ENCODE measurements at places on chromosomes 3 and 15.

DNA sequence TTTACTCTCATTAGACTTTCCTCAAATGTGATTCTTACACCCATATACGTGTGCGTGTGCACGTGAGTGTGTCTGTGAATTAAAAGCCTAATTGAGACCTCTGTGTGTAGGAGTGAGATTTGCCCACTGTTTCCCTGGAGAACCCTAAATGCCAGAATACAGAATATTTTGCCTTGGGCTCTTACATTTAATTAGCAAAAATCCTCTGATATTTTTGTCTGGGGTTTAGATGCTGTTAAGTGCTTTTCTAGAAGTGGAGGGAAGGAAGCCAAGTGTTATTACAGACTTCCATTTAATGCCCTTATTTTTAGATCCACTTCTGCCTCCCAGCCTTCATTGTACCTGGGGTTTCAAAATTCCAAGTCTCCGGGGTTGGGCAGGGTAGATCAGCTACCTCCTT, 17.8 kb downstream of the ZNF35 start:
- no peak for DNase-seq

DNA sequence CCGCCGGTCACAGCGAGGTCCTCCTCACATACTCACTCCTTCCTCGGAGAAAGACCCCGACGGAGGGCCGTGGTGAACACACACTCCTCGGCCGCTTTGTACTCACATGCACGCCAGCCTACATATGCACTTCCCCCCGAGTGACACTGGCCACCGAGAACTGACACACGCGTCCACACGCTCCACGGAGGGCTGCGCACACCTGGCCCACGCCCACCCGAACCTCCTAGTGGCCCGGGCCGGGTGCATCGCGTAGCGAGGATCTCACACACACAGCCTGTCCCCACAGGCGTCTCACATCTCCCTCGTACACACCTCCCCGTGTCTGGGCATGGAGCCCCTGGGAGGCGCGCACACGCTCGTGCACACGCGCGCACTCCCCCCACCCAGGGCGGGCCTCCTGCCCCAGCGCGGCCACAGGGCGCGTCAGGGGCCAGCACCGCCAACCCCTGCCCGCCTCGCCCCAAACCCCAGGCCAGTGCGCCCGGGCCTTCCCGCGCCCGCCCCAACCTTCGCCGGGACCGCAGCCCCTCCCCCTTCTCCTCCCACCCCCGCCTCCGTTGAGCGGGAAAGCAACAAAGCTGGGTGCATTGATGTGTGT, 411 bp upstream of the C3orf70 start:
- no peak for DNase-seq

- DNase-seq: no peak
Measured at GRCh38 chr3:158152186-158152585, 42.3 kb downstream of the RSRC1 start.

GRCh38 chr15:66725464-66725785, 23.4 kb downstream of the SMAD6 start:
- DNase-seq: no peak

DNA sequence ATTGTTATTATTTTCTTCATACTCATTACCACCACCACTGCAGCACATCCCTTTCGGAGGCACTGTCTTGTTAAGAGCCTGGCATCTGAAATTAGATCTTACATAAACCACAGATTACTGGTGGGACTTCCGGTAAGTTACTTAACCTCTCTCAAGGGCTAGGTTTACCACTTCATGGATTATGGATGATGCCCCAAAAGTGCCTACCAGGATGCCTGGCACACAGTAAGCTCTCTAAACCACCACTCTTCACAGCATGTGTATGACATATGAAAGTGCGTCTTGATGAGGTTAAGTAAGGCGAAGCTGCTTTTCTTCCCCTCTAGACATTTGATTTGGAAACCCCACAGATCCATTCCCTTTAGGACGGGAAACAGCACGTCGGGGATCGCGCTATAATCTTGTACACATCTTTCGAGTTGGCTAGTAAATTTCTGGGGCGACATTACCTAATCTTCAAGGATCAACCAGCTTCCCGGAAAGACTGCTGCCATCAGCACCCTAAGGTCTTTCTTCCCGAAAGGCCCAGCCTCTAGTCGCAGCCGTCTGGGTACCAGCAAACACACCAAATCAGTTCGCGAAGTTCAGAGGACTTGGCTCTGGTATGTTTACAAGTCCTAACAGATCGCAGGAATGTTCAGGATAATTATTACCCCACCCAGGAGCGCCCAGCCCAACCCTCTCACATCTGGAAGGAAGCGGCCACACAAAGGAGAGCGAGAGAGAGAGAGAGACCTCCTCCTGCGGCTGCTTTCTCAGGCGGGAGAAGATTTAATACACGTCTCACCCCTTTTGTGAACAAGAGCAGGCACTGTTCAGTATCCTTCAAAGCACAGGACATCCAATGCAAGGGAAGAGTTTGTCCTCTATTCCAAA, 155.1 kb upstream of the FRMD4B start:
- DNase-seq: no peak

DNA sequence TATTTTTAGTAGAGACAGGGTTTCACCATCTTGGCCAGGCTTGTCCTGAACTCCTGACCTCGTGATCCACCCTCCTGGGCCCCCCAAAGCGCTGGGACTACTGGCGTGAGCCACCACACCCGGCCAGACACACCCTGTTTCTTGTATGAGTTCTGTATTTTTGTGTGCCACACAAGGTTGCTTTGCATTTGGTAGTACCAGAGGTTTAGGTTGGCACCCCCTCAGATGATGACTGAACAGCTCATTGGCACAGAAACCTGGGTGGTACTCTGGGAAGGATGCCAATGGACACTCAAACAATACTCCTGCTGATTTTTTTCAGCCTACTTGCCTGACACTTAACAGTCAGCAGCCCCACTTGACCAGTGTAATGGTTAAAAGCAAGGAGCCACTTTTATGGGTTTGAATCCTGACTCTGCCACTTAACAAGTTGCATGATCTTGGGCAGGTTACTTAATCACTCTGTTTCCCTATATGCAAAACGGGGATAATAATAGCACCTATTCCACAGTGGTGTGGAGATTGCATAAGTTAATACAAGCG, 39.2 kb upstream of the BCL2A1 start:
- no peak for DNase-seq

DNA sequence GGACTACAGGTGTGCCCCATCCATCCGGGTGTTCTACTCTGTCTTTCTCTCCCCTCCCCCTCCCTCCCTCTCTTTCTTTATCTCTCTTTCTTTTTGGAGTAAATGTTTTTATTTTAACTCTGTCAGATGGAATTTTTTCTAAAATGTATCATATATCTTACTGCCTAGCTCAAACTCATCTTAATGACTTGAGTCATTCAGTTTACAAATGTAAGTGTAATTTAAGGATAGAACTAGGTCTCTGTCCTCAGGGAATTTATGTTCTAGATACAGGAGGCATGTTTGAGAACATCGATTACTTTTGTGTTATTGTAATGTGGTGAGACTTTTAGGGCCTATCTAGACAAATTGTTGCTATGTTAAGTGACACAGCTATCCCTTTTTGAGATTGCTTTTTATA, 3.5 kb downstream of the TBC1D23 start:
- no peak for DNase-seq

DNA sequence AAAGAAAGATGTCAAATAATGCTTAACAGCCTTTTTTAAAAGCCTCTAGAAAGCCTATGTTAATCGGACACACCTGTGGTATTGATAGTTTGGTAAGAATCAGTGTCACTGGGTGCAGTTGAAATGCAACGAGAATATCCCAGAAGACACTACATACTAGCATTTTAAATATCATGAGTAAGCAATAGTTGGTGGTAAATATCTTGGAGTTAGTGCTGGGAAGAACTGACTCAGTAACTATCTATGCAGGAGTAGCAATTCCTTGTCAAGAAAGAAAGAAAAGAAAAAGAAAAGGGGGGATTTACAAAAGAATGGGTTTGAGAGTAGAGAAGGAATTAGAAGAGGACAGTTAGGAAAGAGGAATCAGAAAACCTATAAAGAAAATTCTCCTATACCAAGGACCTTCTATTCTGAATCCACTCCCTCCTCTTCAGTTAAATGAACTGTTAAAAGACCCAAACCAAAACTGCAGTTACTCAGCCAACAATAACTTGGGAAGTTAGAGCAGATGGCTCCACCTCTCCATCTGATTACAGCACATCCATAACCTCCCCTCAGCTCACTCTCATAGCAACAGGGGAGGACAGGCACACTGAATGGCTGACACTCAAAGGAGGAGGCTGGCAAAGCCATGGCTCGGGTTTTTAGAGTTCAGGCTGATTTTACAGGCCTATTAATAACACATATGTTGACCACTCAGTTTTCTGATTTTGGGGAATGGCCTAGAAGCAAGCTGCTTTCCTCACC, 207.6 kb upstream of the MDFIC2 start:
- no peak for DNase-seq

- no peak for DNase-seq
Measured at GRCh38 chr3:134694946-134695543, 44.2 kb upstream of the KY start.

DNA sequence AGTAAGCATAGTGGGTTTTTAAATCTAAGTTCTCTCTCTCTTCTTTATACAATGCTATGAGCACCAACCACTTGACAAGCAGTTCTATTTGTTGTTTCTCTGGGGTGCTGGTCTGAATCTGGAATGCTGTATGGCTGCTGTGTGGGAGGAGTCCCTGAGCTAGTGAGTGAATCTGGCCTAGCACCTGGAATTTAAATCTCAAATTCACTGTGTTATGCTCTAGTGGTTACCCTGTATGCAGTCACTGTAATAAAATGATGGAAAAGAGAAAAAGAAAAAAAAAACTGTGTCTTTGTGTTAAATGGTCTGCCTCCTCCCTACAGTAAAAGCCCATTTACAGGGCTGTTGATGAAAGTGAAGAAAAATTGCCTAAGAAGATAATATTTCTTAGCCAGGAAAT, 155.0 kb downstream of the ATP8B4 start:
- no peak for DNase-seq

DNA sequence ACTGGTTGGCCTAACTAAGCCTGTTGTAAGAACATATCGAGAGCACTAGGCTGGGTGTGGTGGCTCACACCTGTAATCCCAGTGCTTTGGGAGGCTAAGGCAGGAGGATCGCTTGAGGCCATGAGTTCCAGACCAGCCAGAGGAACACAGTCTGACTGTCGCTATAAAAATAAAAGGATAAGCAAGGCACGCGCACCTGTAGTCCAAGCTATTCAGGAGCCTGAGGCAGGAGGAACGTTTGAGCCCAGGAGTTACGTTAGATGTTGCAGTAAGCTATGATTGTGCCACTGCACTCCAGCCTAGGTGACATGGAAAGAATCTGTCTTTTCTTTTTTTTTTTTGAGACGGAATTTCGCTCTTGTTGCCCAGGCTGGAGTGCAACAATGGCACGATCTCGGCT, 24.9 kb downstream of the MAP4 start:
- DNase-seq: no peak

- no peak for DNase-seq
Measured at GRCh38 chr3:184419171-184419570, 39.3 kb downstream of the CHRD start.

DNA sequence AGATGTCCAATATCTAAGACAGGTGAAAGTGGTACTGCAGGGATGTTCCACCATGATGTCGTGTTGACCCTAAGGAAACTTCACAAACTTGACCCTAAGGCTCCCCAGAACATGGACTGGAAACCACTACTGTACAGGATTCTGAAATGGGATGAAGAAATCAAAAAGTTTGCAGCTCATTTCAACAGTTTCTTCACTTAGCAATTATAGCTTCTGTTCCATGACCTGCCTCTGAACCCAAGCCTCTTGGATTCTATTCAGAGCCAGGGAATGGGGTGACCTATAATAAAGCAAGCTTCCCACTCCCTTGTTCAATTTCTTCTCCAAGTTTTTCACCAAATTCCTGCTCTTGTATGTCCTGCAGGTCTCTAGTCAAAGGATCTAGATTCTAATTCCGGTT, 40.7 kb downstream of the DUT start:
- no peak for DNase-seq

DNA sequence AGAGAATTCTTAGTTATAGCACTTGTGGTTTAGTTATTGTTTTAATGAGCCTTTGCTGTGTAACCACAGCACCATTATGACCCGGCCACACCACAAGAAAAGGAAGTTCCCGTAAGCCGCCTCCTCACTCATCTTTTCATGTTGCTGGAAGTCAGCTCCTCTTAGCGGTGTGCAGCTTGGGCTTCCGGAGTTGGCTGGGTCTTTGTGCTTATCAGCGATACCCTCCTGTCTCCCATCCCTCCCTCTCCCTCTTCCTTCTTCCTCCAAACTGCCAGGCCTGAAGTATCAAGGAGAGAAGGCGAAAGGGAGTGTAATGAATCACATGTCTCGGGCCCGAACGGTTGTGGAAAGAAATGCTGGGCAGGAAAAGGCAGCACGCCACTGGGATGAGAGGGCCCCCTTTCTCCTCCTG, 353.5 kb downstream of the MCTP2 start:
- peak; percentile 55 for DNase-seq

DNA sequence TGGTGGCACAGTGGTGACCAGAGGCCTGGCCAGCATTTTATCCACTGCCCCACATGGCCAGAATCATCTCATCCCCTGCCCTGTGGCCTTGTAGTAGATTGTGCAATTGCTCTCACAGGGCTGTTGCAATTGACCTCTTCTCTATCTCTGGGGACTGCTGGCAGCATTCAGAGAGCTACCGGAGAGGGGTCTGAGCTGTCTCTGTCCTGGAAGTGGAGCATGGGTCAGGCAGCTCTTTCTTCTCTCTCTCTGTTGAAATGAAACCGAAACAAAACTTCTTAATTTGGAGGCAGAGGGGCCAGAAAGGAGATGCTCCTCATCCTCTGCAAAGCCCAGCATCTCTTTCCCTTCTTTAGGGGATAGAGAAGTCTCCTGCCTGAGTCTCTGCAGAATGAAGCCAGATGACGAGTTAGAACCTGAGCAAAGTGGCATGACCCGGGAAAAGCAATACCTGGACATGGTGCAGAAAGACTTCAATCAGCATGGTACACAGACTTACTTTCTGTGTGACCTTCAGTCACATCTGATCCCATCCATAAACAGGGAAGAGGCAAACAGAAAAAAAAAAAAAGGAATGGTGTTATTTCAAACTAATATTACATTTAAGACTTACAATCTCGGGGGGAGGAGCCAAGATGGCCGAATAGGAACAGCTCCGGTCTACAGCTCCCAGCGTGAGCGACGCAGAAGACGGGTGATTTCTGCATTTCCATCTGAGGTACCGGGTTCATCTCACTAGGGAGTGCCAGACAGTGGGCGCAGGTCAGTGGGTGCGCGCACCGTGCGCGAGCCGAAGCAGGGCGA, 144.5 kb upstream of the BCL6 start:
- no peak for DNase-seq
